Activated CD4-positive, alpha-beta T cell treated with anti-CD3 and anti-CD28 coated beads, Interleukin-2, Interleukin-6, amounts not matched to agents 100 ng/mL and 50 ng/mL, durations not matched to agents 16 hours and 8 hours (primary cell): ENCODE measurements at places on chromosomes 5 and 9.

DNA sequence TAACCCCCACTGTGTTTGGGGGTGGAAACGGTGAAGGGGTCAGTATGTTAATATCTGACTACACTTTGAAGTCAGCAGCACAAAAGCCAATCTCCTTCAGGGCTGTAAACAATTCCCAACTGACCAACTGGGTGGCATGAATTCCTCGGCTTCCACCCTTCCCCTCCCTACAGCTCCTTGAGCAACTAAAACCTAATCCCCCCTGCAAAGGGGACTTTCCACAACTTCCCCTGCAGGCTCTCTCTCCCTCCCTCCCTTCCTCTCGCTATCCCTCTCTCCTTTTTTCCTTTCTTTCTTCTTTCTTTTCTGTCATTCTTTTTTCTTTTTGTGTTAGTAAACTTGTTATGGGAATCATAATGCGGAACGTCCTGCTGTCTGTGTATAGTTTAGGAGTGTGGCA lies 65.1 kb upstream of the PTCH1 start:
- no peak for DNase-seq

GRCh38 chr5:53425687-53426511 lies 54.5 kb upstream of the FST start:
- DNase-seq, result peak; percentile 36

DNA sequence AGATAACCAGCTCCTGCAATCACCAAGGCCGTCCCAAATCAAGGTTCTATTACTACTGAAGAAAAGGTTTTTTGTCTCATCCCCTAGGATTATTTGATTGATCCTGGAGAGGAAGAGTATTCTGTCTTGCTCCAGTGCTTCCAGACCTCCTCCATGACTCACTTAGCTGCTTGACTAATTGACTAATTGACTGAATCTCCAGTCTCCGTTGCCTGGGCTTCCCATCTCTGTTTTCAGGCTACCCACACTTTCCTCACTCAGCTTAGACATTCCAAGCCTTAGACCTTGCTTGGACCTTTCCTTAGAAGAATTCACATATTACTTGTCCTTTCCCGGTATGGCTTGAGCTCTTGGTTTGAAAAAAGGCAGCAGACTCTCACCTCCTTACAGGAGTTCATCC lies 60.6 kb downstream of the FRMD3 start:
- no peak for DNase-seq

GRCh38 chr9:99748266-99748665 lies 73.4 kb upstream of the NR4A3 start:
- DNase-seq, result no peak

- no peak for DNase-seq
Observed at GRCh38 chr9:134319306-134320125, 6.7 kb upstream of the RXRA start.

DNA sequence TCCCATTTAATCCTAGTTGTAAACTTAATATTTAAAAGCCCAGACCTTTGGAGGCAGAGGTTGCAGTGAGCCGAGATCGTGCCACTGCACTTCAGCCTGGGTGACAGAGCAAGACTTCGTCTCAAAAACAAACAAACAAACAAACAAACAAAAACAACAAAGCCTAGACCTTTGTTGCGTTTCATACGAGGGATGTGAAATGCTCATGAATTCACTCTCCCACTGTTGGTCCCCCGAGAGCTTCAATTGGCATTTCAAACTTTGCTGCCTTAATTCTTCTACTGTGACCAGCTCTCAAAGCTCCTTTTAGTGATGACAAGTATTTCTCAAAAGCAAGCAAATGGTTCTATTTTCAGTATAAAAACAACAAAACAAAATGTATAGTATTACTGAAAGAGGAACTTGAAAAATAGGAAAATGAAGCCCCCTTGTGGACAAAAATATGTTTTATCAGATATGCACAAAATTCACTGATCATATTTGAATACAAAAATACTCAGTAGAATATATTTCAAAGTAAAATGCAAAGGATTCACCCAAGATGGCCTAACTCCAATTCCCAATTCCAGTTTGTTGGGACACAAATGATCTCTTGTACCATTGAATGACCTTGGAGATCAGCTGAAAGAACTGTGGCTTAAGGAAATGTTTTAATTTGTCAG lies 140.4 kb downstream of the ESM1 start:
- DNase-seq, result peak; percentile 56

- no peak for DNase-seq
Observed at GRCh38 chr9:3074247-3074646, 230.4 kb upstream of the PUM3 start.

GRCh38 chr9:129696944-129697655 lies 31.7 kb downstream of the PRRX2 start:
- no peak for DNase-seq

GRCh38 chr5:38846379-38847011 lies 683 bp downstream of the OSMR start:
- no peak for DNase-seq

GRCh38 chr5:170747357-170747756 lies 36.2 kb upstream of the GABRP start:
- no peak for DNase-seq

DNA sequence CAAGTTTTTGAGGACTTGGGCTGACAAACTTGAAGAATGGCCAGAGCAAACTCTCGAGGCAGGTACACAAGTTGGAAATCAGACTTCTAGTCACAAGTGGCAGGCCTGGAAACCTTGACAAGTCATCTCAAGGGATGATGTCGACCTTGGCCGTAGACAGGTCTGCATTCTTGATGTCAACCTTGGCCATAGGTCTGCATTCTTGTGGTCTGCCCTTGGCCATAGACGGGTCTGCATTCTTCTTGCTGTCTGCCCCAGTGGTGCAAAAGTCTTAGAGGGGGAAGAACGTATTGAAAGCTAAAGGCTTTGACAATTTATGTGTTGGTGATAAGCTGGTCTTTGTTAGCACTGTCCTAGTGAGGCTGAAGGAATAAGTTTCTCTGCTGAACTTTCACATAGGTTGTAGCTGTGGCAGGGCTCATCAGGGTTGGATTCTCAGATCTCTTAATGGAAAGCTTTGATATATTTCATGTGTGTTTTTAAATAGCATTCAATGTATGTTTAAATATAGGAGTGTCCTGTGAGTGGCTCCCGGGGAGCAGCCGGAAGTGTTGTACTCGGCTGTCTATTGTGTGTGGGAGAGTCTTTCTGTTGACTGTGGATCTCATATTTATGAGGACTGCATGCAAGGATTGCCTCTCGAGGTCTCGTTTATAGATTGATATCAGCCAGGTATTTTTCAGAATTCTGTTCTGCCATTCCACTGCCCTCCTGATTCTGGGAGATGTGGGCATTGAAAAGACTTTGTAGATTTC lies 27.0 kb downstream of the SUB1 start:
- no peak for DNase-seq

- no peak for DNase-seq
Observed at GRCh38 chr5:142391058-142391845, 66.4 kb upstream of the SPRY4 start.

DNA sequence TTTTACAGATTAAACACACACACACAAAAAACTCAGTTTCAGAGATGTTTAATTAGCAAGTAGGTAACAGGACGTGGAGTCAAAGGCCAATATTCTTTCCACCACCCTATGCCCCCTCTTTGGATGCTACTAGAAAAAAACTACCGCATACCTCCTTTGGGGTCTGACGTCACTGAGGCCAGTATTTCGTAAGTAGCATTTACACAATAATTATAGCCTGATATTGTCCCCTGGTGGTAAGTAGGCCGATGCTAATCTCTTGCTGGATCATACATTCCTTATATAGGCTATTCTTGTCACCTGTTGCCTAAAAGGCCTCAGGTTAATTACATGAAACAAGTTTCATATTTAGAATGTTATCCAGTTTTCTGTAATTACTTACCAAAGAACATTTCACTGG lies 21.0 kb upstream of the SMARCA2 start:
- no peak for DNase-seq

DNA sequence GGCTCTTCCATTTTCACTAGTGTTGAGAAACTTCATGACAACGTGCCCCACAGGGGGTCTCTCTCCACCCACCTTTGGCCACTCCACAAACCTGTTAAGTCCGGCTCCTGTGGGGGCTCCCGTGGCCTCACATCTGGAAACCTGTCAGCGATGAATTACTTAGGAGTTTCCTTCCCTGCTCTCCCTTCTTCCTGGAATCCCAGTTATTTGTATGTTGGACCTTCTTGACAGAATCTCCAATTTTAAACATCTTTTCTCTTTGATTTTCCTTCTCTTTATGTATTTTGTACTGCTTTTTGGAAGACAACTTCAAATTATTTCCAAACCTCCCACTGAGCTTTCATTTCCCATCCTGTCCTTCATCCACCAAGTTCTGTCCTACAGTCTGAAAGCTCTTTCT lies 55.1 kb upstream of the NRARP start:
- DNase-seq, result no peak

- no peak for DNase-seq
Observed at GRCh38 chr5:143843461-143843860, 31.5 kb downstream of the HMHB1 start.

GRCh38 chr5:50888751-50889150 lies 222.3 kb downstream of the PARP8 start:
- DNase-seq, result no peak

DNA sequence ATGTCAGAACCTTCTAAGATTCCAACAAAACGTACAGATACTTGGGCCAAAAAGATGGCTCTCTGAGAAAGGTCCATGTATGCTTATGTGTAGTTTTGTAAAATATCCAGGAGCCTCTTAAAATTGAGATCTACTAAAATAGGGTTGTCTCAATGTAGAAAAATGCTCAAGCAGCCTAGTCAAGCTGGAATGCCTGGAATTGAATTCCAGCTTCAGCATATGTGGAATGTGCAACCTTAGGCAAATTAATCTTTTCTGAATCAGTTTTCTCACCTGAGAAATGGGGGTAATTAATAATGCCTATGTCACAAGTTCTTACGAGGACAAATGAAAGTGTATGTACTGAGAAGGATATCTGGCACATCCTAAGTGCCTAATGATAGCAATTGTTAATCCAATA lies 662.4 kb downstream of the DTWD2 start:
- no peak for DNase-seq

GRCh38 chr9:70409280-70409679 lies 5.2 kb downstream of the KLF9 start:
- DNase-seq, result no peak

GRCh38 chr5:10447041-10447440 lies 5.4 kb downstream of the ROPN1L start:
- DNase-seq, result no peak

DNA sequence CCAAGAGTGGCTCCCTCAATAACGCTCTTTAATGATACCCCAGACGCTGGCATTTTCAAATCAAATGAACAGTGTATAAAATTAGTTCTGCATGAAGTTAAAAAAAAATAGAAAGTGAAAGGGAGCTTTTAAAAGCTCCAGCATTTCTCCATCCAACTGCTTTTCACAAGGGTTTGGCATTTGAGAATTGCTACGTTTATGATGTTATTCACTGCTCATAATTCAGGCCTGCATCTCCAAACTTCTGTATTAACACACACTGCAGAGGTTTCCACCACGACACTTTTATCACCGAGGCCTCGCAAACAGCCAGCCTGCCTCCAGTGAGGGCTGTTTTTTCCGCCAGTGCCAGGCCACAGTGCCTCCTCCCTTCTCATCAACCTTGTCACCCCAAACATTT lies 205.5 kb upstream of the EFNA5 start:
- no peak for DNase-seq

DNA sequence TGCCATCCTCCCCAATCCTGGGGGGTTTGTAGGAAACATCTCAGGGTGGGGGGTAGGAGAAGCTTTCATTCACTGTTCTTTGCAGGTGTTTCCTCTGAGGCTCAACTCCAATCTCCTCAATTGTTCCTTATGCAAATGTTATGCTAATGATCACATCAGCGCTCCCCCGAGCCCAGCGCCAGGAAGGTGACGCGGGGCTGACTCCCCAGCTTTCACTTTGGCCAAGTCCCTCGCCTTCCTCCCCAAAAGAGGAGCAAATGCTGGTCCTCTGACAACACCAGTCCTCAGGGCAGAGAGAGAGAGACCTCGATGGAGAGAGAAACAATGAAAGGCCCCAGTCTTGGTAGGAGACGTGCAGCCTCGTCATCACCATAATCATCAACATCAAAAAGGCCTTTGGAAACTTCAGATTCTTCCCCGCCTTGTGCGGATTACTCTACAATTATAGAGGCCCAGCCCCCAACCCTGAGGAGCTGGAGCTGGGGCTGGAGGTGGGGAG lies 39.1 kb downstream of the PCDH1 start:
- no peak for DNase-seq

DNA sequence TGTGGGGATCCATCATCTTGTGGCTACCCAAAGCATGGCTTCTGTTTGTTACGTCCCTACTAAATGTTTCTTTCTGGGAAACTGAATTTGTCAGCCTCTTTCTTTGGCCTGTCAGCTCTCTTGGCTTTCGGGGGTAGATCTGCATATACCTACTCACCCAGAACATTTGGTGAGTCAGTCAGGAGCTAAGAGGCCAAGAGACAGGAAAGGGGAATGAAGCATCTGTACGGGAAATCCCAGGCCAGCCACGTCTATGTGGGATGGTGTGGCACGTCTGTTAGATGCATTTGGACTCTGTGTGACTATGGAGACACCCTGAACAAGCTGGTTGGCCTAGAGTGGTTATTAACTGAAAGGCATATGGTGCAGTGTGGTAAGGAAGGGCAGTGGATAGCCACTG lies 58.1 kb downstream of the CDO1 start:
- no peak for DNase-seq

DNA sequence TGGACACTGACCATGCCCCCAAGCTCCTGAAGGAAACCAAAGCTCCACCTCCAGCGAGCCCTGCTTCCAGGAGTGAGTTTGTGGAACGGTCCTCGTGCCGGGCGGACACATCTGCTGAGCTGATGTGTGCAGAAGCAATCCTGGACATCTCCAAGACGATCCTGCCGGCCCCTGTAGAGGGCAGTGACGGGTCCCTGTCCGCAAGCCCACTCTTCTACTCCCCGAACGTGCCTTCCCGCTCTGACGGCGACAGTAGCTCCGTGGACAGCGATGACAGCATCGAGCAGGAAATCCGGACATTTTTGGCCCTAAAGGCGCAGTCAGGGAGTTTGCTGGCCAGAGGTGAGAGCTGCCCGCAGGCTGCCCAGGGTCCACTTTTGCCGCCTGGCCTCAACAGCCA lies 6.2 kb downstream of the PPP1R26 start:
- DNase-seq, result no peak

DNA sequence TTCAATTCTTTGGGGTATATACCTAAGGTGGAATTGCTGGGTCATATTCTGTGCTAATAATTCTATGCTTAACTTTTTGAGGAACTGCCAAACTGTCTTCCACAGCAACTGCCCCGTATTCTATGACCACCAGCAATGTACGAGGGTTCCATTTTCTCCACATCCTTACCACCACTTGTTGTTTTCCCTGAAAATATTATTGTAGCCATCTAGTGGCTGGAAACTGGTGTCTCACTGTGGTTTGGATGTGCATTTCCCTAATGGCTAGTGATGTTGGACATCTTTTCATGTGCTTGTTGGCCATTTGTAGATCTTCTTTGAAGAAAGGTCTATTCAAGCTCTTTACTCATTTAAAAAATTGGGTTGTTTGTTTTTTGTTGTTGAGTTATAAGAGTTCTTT lies 30.7 kb downstream of the MSX2 start:
- no peak for DNase-seq

GRCh38 chr5:157186309-157187045 lies 5.8 kb downstream of the ITK start:
- no peak for DNase-seq
